ENCODE measurements at places on chromosomes 2 and 18.

DNA sequence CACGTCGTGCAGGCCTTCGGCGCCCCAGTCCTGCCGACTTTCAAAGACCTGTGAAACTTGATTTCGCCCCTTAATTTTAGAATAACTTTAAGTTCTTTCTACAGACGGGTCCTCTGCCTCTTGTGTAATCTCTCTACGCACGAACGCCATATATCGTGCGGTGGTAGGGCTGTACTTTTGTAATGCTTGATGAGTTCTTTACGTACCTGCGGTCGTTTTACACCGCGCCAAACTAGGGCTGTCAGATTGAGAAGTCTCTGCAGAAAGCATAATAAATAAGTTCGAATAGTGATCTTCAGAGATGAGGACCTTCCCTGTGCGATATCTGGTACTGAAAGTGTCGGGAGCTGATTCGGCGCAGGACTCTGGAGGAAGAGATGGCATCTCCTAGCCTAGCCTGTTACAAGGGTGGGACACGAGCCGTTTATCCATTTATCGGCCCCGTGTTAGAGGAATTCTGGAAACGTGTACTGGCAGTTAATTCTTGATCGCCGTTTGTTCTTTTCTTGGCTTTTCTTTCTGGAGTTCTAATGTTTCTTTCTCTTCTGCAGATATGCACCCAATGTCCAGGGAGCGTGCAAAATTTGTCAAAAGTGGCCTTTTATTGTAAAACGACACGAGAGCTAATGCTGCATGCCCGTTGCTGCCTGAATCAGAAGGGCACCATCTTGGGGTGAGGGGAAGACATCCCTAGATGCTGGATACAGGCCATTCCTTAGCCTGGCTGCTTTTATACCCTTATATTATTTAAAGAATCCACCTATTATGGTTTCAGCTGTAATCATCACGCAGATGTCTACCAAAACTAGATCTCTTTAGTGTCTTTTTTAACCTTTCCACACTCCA, 781 bp upstream of the SLC5A6 start:
- DNase-seq, result peak; percentile 59

- DNase-seq, result peak; percentile 65
These were observed 38.2 kb upstream of the PPM1B start for GRCh38 chr2:44130441-44130840.

- no peak for DNase-seq
These were observed 183.5 kb upstream of the OSR1 start for GRCh38 chr2:19541884-19542283.

GRCh38 chr2:219722276-219722879, 94.9 kb downstream of the SLC4A3 start:
- no peak for DNase-seq

GRCh38 chr2:174053355-174054151, 88.4 kb upstream of the SP3 start:
- DNase-seq, result no peak

DNA sequence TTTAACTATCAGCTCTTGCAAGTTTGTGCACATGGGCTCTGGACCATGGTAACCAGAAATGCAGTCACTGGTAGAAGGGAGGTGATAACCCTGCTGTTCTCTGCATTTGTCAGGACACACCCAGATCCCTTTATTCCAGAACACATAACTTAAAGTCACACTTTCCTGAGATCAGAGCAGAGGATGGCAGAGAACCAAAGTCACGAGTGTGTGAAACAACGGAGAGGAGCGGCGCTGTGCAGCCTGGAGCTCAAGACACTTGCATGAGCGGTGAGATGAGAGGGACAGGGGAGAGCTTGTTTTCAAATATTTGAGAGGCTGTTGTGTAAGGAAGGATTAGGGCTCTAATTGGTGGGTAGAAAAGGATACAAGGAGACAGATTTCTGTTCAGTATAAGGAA, 43.3 kb upstream of the AAK1 start:
- no peak for DNase-seq

GRCh38 chr18:13159579-13159978, 59.0 kb upstream of the LDLRAD4 start:
- DNase-seq, result peak; percentile 83

GRCh38 chr2:161708350-161708975, 84.2 kb downstream of the SLC4A10 start:
- no peak for DNase-seq

- DNase-seq, result no peak
These were observed 332.3 kb downstream of the NCKAP5 start for GRCh38 chr2:133235968-133236367.

DNA sequence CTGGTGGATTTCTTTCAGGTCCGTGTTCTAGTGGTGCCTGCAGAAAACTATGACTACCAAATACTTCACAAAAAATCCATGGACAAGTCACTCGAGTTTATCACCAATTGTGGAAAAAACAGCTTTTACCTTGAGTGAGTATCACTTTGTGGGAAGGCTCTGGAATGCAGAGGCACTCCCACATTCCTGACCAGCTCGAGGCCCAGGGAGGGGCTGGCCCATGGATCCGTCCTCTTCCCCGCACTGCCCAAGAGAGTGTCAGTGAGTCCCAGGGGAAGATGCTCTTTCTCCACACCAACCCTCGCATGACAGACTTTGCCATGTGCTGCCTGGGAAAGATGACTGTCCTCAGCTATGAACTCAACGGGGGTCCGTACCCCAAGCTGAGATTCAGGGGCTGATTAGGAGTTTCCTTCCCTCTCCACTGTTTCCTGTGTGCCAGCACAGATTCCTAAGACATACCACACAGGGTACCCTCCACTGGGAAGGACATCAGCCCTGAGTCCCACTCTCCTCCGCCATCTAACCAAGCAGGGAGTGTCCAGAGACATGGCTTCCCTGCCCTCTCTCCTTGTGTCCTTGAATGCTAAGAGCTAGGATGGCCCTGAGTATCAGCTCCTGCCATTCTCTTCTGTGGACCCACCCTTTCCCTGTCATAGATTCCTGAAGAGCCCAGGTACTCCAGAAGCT, 155.9 kb downstream of the LAMA3 start:
- no peak for DNase-seq

DNA sequence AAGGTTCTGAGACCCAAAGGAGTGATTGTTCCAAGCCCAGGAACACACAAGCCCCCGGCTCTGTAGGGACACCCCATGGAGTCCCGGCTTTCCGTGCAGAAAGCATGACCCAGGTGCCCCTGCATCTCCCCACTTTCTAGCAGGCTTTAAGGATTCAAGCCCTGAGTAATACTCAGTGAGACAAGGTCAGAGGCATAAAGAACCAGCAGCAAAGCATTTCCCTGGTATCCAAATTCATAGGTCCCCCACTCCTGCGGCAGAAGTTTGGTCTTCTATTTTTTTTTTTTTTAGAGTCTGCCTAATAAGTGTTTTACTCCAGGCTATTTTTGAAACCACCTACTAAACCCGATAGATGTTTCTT, 16.3 kb downstream of the TSHZ1 start:
- no peak for DNase-seq

DNA sequence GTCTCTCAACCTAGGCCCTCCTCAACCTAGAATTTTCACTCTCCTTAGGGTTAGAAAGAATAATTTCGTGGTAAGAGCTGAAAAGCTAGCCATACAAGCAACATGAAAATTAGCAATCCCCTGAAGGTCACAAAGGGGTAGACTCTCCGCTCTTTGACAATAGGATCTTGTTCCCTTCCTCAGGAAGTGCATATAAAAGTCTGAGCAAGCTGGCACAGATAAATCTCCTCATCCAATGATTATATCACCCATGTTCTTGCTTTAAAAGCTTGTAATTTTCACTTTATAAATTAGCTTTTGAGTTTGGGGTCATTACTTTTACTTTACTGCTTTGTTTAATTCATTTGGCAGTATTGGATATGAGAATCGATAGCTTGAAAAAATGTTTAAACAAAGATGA, 852.3 kb upstream of the CRIM1 start:
- no peak for DNase-seq

DNA sequence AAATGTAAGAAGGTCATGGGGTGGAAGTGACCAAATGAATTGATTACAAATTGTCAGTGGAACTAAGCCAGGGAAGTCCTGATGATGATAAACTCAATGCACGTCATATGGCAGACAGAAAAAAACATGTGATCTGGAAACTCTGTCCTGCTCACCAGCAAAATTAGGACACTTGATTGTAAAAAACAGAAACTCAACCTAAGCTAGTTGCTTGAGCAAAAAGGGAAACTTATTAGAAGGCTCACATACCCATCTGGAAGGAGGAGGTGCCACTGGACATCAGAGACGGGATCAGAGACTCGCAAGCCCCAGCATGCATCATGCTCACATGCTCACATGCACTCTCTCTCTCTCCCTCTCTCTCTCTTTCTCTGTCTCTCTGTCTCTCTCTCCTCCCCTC, 96.8 kb downstream of the SP3 start:
- DNase-seq, result no peak

- no peak for DNase-seq
These were observed 158.2 kb downstream of the TDRD15 start for GRCh38 chr2:21281791-21282514.

- no peak for DNase-seq
These were observed 352.8 kb downstream of the RNF144A start for GRCh38 chr2:7270011-7270431.

DNA sequence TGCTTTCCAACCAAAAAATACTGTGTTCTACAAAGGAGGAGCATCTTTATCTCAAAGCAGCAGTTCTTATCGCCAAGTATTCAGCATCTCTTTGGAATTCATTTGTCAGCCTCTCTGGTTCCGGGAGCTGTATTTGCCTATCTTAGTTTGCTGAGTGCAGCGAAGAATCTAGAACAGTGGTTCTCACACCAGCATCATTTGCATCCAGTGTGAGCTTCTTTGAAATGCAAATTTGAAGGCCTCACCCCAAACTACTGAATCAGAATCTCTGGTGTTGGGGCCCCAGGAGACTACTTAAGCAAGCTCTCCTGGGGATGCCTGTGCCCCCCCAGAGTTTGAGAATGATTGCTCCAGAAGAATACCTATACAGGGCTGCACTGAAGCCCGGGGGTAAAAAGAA, 1.5 kb upstream of the PTPN2 start:
- DNase-seq, result no peak

- DNase-seq, result no peak
These were observed 438.7 kb downstream of the MBD2 start for GRCh38 chr18:53785811-53786210.

DNA sequence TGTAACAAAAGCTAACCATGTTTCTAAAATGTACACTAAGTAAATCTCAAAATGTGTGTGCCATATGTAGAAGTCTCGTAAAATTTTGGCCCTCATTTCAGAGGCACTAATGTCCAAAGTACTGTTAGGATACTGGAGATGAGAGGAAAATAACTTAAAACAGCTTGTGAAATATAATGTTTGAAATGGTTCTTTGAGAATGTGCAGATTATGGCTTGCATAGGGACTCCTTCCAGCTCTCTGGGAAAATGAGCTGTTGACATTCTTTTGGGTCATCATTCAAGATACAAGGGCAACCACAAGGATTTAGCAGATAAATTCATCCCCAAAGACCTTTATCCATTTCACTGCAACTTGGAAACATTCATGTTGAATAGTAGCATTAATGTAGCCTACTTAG, 38.1 kb upstream of the OTX1 start:
- DNase-seq, result no peak

- DNase-seq, result peak; percentile 29
These were observed 51.8 kb downstream of the USP34 start for GRCh38 chr2:61419129-61419528.

GRCh38 chr2:128319631-128320191, 1.0 kb upstream of the HS6ST1 start:
- no peak for DNase-seq

- peak; percentile 53 for DNase-seq
These were observed 3.9 kb upstream of the PRELID3A start for GRCh38 chr18:12403601-12404506.

GRCh38 chr2:196337208-196337953, 166.0 kb upstream of the STK17B start:
- peak; percentile 47 for DNase-seq

- DNase-seq, result no peak
These were observed 756 bp upstream of the SLC35F5 start for GRCh38 chr2:113757138-113757657.

DNA sequence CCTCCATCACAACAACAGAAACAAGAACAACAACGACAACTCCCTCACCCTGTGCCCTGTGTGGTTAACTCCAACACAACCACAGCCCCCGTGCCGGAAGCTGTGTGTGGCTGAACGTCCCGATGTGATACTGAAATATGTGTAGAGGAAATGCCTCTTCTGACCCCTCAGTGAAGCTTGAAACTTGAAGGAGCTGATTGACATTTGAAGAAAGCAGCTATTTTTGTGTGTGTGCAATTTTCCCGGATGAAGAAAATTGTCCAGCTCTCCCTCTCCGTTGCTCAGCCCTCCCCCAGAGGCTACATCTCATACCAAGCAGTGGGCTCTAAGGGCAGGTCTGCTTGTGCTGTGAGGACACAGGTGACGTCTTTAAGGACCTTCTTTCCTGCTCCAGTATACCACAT, 173.8 kb downstream of the ICOS start:
- peak; percentile 87 for DNase-seq

GRCh38 chr18:45628979-45629958, 14.0 kb downstream of the SLC14A2 start:
- DNase-seq, result no peak

GRCh38 chr2:71860381-71860926, 287.2 kb downstream of the CYP26B1 start:
- no peak for DNase-seq

GRCh38 chr18:56711708-56712445, 60.7 kb downstream of the WDR7 start:
- no peak for DNase-seq

GRCh38 chr2:216287251-216287650, 85.0 kb downstream of the MARCHF4 start:
- DNase-seq, result no peak

GRCh38 chr2:106197878-106198277, 3.8 kb upstream of the UXS1 start:
- no peak for DNase-seq

DNA sequence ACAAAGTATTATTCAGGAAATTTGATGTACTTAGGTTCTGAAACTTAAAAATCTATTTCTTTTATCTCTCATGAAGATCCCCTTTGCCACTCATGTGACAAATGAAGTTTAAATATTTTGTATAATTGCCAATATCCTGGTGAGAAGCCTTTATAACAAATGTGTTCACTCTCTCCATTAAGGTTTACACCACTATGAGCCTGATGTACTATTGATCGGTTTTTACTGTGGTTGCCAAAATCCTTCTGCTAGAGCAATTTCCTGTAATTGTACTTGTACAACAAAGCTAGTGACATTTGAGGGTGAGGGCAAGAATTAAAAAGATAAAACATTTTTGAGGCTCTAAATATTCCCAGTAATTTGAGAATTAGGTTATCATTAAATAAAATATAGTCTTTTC, 222.3 kb upstream of the CDH19 start:
- DNase-seq, result no peak

- no peak for DNase-seq
These were observed 144.3 kb downstream of the MTCL1 start for GRCh38 chr18:8849696-8850095.

- DNase-seq, result peak; percentile 63
These were observed 158.8 kb upstream of the SLC39A10 start for GRCh38 chr2:195498176-195498575.

DNA sequence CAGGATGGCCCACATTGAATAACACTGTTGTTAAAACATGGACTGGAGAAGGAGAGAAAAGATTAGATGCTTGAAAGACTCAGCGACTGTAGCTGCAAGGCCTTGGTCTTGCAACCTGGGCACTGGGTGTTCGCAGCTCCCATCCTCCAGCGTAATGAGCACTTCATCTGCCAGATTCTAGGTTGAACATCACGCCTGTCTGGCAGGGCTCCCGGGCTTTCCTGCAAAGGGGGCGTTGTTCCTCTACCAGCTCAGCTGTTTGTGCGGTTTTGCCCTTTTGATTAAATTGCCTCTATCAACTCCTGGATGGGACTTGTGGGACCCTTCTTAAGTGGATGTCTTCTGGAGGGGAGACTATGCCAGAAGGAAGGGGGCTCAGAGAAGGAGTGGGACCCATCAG, 215.4 kb downstream of the KLHL29 start:
- no peak for DNase-seq
